ENCODE measurements at places on chromosomes 3 and 15. TPM values are rescaled to one million over a fixed set of nuclear protein-coding genes. Genes with fewer than 3 reads are reported as not detected.

RCN2 gene
- 68.2 TPM for polyA plus RNA-seq

GRCh38 chr3:150184426-150185071 is 213.9 kb upstream of the PFN2 start:
- no peaks in the 10 kb centered on the region for H3K36me3 ChIP-seq
- H3K4me3 ChIP-seq, result no peak overlapping the region
- no peak for DNase-seq
- no peaks in the 10 kb centered on the region for H3K4me1 ChIP-seq
- peaks cover 5% of the 10 kb centered on the region for H3K27me3 ChIP-seq
- no peak overlapping the region for H3K27ac ChIP-seq

EBLN2 gene
- 0.16 TPM for polyA plus RNA-seq

- DNase-seq, result no peak
- H3K27me3 ChIP-seq, result no peaks in the 10 kb centered on the region
- H3K36me3 ChIP-seq, result no peaks in the 10 kb centered on the region
- H3K4me1 ChIP-seq, result no peaks in the 10 kb centered on the region
Measured at GRCh38 chr15:55060836-55061235, 135.9 kb downstream of the RSL24D1 start.

C2CD4A gene
- polyA plus RNA-seq, result not detected

DNA sequence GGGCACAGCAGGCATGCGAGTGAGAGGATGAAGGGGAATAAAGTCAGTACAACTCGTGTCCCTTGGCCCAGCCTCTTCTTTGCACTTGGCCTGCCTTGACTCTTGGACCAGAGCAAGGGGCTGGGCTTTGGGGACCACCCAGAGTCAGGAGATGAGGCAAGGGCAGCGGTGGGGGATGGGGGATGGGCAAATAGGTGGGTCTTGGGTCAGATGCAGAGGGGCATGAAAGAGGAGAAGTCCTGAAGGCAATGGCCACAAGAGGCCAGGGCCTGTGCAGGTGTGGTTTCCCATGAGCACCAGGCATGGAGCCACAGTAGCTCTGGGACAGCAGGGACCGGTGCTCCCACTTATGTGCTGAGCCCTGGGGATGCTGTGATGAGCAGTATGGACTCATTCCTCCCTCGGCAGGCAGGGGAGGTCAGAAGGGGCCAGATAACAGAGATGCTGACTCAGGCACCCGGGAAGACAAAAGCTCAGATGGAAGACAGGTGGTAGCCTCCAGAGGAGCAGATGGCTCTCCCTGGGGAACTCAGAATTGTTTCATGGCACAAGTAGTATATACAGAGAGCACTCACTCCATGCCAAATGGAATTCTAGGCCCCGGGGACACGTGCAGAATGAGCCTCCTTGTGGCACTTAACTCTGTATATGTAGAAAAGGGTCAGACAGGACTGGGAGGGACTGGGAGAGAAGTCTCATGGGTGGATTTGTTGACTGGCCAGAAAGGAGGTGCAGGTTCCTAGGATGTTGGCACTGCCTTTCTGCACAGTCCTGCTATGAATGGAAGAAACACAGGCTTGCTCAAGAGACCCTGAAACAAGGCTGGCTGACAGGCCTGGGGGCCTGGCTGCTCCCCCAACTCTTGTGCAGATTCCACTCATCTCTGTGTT is 14.3 kb downstream of the ZBTB47 start:
- no peaks in the 10 kb centered on the region for H3K36me3 ChIP-seq
- H3K4me3 ChIP-seq, result no peak overlapping the region
- DNase-seq, result no peak
- H3K27me3 ChIP-seq, result no peaks in the 10 kb centered on the region
- no peak overlapping the region for H3K27ac ChIP-seq

DNA sequence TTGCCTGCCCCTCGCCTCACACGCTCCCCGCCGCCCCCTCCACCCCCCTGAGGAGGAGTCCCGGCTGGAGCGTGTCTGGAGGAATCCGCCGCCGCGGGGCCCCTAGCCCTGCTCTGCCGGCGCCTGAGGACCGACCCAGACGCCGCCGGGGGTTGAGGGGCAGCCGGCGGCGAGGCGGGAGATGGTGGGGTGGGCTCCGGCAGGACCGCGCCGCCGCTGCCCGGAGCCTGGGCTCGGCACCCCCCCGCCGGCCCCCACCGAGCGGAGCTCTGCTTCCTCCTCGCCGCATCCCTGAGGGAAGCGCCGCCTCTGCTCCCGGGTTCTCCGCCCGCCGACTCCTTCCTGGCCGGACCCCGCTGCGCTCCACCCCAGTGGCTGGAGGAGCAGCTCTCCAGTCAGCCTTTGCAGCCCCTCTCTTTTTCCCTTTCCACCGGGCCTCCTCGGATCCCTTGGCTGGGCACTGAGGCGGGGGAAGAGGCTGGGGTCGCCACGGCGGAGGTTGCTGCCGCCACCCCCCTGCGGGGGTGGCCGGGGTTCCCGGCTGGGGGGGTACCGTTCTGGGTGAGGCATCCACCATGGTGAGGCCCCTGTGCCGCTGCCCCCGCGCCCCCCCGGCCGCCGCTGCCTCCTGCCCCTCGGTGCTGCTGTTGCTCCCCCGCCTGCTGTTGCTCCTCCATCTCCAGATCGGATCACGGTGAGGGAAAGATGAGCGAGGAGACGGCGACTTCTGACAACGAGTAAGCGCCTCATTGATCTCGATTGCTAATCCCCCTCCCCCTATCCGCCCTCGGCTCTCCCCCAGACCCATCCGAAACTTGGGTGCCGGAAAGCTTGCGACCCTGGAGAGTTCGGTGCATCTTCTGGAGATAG is at the start of gene SPRED1:
Gene SPRED1 (plus strand): TSS at position 356 of the 870 bp plus-strand sequence. CDS start 350 bp downstream, at position 706.
- peak within 1 kb of the TSS; percentile 93 for H3K4me3 ChIP-seq
- H3K27ac ChIP-seq, result peak within 1 kb of the TSS; percentile 88
- peaks cover 22% of the 10 kb centered on the region for H3K27me3 ChIP-seq
- DNase-seq, result peak; percentile 14
- peaks cover 36% of the 10 kb centered on the region for H3K4me1 ChIP-seq

DNA sequence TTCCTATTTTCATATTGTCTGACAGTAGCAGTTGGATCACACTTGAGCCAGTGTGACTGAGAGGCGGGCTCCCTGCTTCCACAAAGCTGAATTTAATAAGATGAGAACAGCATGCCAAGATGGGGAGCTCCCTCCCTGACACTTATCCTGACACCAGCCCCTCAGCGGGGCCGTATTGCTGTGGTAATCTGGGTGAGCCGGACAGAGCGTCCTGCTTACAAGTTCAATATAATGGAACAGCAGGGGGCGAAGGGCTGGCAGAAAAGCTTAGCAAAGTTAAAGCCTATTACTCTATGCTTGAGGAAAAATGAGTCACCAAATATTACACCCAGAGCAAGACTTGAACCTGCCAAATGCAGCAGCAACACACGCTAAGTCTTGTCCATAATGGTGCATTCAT is 163.8 kb upstream of the CMC1 start:
- no peaks in the 10 kb centered on the region for H3K27me3 ChIP-seq
- no peak for DNase-seq
- no peak overlapping the region for H3K4me3 ChIP-seq
- no peaks in the 10 kb centered on the region for H3K4me1 ChIP-seq

- no peak overlapping the region for H3K27ac ChIP-seq
- H3K4me1 ChIP-seq, result no peaks in the 10 kb centered on the region
- DNase-seq, result no peak
- H3K36me3 ChIP-seq, result no peaks in the 10 kb centered on the region
- no peak overlapping the region for H3K4me3 ChIP-seq
- H3K27me3 ChIP-seq, result peaks cover 6% of the 10 kb centered on the region
Measured at GRCh38 chr3:8760091-8760490, 9.3 kb downstream of the OXTR start.

- no peak overlapping the region for H3K4me3 ChIP-seq
- H3K27ac ChIP-seq, result no peak overlapping the region
- H3K27me3 ChIP-seq, result peaks cover 1% of the 10 kb centered on the region
- H3K36me3 ChIP-seq, result no peaks in the 10 kb centered on the region
Measured at GRCh38 chr3:71891483-71891882, 106.5 kb upstream of the PROK2 start.

MCCC1 gene
- polyA plus RNA-seq, result 35.5 TPM

DNA sequence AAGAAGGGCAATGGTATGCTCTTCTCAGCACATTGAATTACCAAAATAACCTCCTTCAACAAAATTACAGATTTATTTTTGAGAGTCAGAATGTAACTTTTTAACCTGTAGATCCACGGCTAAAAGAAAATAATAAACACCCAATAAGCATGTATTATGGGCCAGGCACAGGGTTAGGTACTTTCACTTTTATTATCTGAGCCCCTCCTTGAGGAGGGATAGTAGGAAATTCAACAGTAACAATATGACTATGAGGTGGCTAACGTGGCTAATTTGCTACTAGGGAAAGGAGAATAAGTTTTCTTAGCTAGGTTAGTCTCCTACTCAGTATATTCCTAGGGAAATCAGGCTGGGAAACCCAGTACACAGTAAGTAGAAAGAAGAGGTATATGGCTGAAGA is 306.9 kb downstream of the GAP43 start:
- H3K4me1 ChIP-seq, result no peaks in the 10 kb centered on the region
- no peaks in the 10 kb centered on the region for H3K36me3 ChIP-seq
- H3K27me3 ChIP-seq, result peaks cover 3% of the 10 kb centered on the region

KNL1 gene
- 0.20 TPM for polyA plus RNA-seq

SLCO2A1 gene
- not detected for polyA plus RNA-seq

UBA3 gene
- polyA plus RNA-seq, result 47.1 TPM

GRCh38 chr15:40872791-40873693 is 992 bp downstream of the RHOV start:
- peaks cover 6% of the 10 kb centered on the region for H3K4me1 ChIP-seq
- H3K27me3 ChIP-seq, result peaks cover 5% of the 10 kb centered on the region
- peak overlapping the region; percentile 59 for H3K4me3 ChIP-seq
- H3K36me3 ChIP-seq, result peaks cover 5% of the 10 kb centered on the region
- H3K27ac ChIP-seq, result no peak overlapping the region

- no peaks in the 10 kb centered on the region for H3K36me3 ChIP-seq
- no peak for DNase-seq
- H3K4me3 ChIP-seq, result no peak overlapping the region
Measured at GRCh38 chr3:135141160-135141559, 346.1 kb downstream of the EPHB1 start.

DOCK3 gene
- not detected for polyA plus RNA-seq

GRCh38 chr3:182969277-182969676 is 11.1 kb downstream of the DCUN1D1 start:
- no peaks in the 10 kb centered on the region for H3K36me3 ChIP-seq
- no peak overlapping the region for H3K27ac ChIP-seq
- peaks cover 58% of the 10 kb centered on the region for H3K4me1 ChIP-seq
- no peaks in the 10 kb centered on the region for H3K27me3 ChIP-seq
- DNase-seq, result no peak
- no peak overlapping the region for H3K4me3 ChIP-seq

- H3K36me3 ChIP-seq, result no peaks in the 10 kb centered on the region
- H3K4me1 ChIP-seq, result no peaks in the 10 kb centered on the region
- no peak overlapping the region for H3K27ac ChIP-seq
Measured at GRCh38 chr15:99994849-99995248, 261.6 kb upstream of the LYSMD4 start.

DNA sequence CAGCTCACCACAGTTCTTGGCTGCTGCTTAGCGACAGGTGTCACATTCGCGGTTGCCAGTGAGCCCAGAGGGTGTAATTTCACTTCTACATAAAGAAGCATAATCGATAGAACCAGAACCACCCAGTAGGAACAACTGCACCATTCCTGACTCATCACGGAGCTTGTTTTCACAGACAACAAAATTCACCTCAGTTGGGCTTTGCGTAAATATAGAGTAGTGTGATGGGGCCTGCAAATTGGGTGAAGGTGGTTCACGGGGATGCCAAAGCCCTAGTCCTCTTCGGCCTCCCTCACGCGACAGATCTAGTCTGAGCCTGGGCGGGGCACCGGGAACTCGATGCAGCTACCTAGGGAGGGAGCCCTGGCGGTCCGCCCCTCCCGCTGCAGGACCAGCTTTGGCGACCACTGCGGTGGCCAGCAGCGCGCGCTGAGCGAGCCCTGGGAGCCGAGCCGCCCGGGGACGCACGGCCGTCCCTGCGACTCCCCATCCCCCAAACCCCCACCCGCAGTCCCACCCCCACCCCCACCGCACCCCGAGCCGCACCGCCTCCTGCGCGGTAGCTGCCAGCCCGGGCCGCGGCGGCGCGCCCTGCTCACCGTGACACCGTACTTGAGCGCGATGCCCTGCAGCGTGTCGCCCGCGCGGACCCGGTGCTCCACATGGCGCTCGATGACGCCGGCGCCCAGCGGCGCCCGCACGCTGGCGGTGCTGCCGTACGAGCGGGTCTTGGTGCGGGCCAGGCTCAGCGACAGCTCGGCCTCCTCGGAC is 519 bp downstream of the LYSMD2 start:
- peak; percentile 56 for DNase-seq
- H3K36me3 ChIP-seq, result no peaks in the 10 kb centered on the region
- peak overlapping the region; percentile 97 for H3K27ac ChIP-seq
- H3K4me1 ChIP-seq, result peaks cover 61% of the 10 kb centered on the region

- no peak overlapping the region for H3K27ac ChIP-seq
- no peak overlapping the region for H3K4me3 ChIP-seq
- H3K4me1 ChIP-seq, result no peaks in the 10 kb centered on the region
- DNase-seq, result no peak
Measured at GRCh38 chr15:35306361-35306981, 221.4 kb upstream of the NANOGP8 start.
